AG20443 (cell line): ENCODE measurements at places on chromosomes 4 and X.

GRCh38 chrX:149717803-149718202, 5.9 kb downstream of the MAGEA11 start:
- DNase-seq: no peak

GRCh38 chrX:111283446-111283845, 13.2 kb upstream of the CAPN6 start:
- DNase-seq: no peak

GRCh38 chr4:190015538-190016368, 11.3 kb downstream of the FRG2 start:
- DNase-seq: no peak

DNA sequence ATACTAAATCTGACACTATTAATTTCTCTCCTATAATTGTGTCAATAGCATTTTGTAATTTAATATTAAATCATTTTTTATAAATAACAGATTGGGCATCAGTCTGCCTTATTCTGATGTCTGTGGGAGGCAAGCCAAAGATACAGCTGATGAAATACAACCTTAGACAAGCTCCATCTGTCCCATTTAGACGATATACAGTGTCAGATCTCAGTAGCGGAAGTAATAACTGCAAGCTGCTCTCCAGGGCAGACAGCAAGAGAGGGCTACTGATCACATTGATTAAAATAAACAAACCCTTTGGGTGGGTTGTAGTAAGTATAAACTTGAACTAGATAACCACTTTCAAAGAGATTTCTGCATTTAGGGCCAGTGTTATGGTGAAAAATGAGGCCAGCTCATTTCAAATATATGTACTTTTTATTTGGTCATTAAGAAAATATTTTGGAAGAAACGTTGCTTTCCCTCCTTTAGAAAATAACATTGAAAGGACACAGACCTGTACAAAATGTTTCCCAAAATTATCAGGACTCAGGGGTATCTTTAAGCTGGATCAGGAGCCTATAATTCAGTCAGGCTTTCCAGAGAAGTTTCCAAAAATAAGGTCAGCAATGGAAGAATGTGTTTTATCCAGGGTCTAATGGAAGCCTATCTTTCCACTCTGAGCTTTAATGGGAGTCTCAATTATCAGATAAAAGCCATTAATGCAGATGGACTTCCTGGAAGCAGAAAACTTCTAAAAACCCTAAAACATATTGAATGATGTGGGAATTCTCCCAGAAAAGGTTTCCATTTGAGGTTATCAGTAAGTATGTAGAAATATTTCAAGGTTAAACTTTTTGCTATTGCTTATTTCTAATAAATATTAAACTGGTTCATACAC, 1028.8 kb upstream of the IGFBP7 start:
- no peak for DNase-seq

DNA sequence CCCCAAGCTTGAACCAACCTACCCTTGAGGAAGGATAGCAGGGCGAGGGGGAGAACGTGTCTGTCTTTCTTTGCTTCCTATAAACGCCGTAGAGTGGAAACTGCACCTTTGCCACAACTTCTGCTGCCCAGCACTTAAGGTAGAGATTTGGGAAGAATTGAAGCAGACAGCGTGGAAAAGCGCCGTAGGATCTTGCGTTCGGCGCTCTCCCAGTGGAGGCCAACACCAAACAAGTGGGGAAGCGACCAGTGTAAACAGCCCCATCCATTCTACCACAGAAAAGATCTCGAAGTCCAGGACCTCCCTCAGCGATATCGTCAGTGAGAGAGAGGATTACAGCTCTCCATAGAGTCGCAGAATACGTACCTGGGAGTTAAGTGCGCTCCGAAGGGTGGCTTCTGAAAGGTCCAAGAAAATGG, 3.9 kb upstream of the NKX6-1 start:
- DNase-seq: no peak

GRCh38 chrX:93177930-93178329, 495.4 kb downstream of the NAP1L3 start:
- no peak for DNase-seq
